ENCODE measurements at places on chromosomes 7 and 10.

- DNase-seq, result no peak
Measured at GRCh38 chr7:3569643-3570042, 268.6 kb downstream of the SDK1 start.

- DNase-seq, result no peak
Measured at GRCh38 chr10:49831352-49832035, 69.4 kb upstream of the OGDHL start.

DNA sequence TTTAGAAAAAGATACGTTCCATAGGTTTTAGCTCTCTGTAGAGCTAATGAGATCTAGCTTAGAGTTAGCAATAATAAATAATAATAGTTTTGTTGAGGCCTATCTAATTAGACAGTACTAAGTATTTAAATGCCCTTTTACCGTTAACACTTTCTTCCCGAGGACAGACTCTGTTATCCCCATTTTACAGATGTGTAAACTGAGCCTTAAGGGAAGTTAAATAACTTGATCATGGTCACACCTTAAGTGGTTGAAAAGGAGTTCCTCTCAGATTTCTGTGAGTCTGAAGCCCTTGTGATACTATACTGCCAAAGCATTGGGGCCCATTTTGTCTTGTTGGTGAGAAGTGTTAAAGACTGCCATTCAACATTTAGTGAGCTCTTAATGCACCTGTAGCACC lies 61.6 kb downstream of the CYP51A1 start:
- DNase-seq, result no peak

GRCh38 chr10:119872610-119872859 lies at the start of gene MCMBP:
TSS of gene MCMBP (minus strand) at chr10:119872843. CDS start at chr10:119872584, 259 bp downstream.
- DNase-seq, result no peak

- DNase-seq, result no peak
Measured at GRCh38 chr10:89204621-89205185, 2.4 kb downstream of the CH25H start.

DNA sequence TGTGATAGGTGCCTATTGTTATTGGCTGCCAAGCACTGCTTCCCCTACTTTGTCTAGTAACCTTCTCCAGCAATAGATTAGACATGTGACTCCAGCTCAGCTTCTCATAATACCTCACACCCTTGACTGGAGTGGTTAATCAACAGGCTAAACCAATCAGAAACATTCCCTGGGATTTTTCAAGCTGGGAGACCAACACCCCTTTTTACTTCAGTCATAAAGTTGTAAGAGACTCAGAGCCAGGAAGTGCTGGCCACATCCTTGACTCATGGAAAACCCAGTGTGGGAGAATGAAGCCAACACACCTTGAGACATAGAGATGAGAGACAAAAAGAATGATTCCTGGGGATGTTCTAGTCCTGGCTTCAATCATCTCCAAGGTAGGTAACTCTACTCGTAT lies 62.6 kb upstream of the HECTD2 start:
- no peak for DNase-seq

DNA sequence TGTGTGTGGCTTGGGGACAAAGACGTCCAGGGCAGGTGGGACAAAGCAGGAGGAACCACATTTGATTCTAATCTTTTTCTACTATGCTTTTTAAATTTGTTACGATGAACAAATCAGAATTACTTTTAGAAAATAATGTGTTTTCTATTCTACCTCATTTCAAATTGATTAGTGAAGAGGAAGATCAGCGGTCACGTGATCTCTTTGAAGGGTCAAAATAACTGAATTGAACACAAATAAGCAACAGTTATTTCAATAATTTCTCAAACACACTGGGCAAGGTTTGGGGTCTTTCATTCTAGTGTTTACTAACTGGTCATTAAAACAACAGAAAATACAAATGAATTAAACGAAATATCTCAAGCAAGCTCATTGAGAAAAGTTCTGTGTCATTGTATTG lies 773.0 kb upstream of the IGFBP3 start:
- DNase-seq, result no peak

Measured in central memory CD8-positive, alpha-beta T cell (primary cell).